Vagina (tissue), 2 donors: ENCODE measurements at places on chromosomes 11 and 22. TPM values are rescaled to one million over a fixed set of nuclear protein-coding genes. Genes with fewer than 3 reads are reported as not detected.

DNA sequence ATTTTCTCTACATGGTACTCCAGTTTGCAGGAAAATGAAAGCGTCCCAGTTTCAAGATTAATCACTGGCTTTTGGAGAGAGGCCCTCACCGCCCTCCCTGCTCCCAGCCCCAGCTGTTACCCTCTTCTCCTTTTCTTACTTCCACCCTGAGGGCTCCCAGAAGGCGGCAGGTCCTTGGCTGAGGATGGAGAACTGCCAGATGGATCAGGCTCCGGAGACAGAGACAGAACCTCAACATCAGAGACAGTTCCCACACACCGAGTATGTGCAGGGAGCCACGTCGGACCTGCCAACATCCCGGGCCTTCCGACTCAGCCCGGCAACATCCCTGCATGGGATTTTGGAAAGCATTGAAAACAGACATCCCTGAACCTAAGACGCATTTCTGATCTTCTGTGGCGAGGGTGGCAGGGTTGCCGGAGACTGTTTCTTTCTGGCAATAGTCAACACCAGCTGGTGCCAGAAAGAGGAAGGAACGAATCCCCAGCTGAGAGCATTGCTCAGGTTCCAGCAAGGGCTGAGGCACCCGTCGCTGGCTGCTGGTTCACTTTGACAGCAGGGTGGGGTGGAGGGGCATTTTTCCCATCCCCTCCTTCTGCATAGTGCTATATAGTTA is 467.1 kb downstream of the MIAT start:
- no peaks in the 10 kb centered on the region for H3K4me1 ChIP-seq
- no peaks in the 10 kb centered on the region for H3K36me3 ChIP-seq
- H3K27ac ChIP-seq = no peak overlapping the region
- H3K4me3 ChIP-seq = no peak overlapping the region
- no peaks in the 10 kb centered on the region for H3K27me3 ChIP-seq
- DNase-seq = no peak

DNA sequence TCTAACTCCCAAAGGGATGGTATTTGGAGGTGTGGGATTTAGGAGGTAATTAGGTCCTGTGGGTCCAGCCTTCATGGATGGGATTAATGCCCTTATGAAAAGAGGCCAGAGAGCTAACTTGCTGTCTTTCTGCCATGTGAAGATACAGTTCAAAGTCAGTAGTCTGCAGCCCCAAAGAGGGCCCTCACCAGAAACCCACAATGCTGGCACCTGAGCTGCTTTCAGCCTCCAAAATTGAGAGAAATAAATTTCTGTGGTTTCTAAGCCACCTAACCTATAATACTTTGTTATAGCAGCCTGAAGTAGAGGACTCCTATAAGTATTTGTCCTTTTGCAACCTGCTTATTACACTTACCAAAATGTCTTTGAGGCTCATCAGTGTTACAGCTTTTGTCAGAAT is 16.2 kb downstream of the ATM start:
- no peak overlapping the region for H3K27ac ChIP-seq
- H3K36me3 ChIP-seq = no peaks in the 10 kb centered on the region
- no peak overlapping the region for H3K4me3 ChIP-seq
- H3K4me1 ChIP-seq = no peaks in the 10 kb centered on the region

GRCh38 chr11:50174189-50174588 is 141.5 kb downstream of the OR4C45 start:
- no peak for DNase-seq
- H3K4me1 ChIP-seq = no peaks in the 10 kb centered on the region
- H3K36me3 ChIP-seq = no peaks in the 10 kb centered on the region
- H3K27ac ChIP-seq = no peak overlapping the region
- H3K27me3 ChIP-seq = no peaks in the 10 kb centered on the region
- H3K4me3 ChIP-seq = no peak overlapping the region

- no peak for DNase-seq
- no peak overlapping the region for H3K27ac ChIP-seq
- no peak overlapping the region for H3K4me3 ChIP-seq
- H3K27me3 ChIP-seq = no peaks in the 10 kb centered on the region
Observed at GRCh38 chr11:119847853-119848252, 118.9 kb upstream of the NECTIN1 start.

GRCh38 chr11:75450826-75451821 is 18.1 kb upstream of the KLHL35 start:
- DNase-seq = no peak
- H3K27me3 ChIP-seq = no peaks in the 10 kb centered on the region
- no peaks in the 10 kb centered on the region for H3K36me3 ChIP-seq
- H3K4me3 ChIP-seq = no peak overlapping the region

DNA sequence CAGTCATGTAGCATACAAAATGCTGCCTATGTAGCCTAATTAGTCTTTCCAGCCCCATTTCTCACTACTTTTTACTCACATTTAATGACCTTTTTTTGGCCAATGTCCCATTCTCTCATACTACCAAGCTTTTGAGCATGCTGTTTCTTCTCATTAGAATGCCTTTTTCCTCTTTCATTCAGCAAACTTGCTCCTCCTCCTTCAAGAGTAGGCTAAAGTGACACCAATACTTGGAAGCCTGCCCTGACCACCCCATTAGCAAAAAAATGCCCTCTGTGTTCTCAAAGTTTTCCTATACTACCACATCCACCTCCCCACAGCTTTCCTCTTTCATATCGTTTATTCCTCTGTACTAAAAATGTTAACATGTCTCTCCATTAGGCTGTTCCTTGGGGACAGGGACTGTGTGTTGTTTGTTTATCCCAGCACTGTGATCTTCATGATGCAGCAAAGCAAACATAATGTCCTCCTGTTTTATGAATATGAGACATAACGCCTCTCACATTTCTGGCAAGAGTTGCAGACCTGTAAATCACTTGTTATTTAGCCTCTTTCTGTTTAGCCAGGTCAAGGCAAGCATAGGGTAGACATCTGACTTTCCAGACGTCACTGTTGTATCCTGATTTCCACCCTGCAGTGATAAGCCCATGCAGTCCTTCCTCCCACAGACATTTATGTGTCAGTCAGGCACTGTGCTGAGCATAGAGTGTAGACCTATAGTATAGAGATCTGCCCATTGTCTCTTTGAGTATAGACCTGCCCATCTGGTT is 62.0 kb upstream of the UCP3 start:
- no peaks in the 10 kb centered on the region for H3K27me3 ChIP-seq
- peaks cover 24% of the 10 kb centered on the region for H3K36me3 ChIP-seq
- H3K27ac ChIP-seq = no peak overlapping the region

The ABCG4 gene
- total RNA-seq = 3.2 TPM

The BTBD18 gene
- not detected for total RNA-seq
